Stimulated activated CD8-positive, alpha-beta memory T cell treated with anti-CD3 and anti-CD28 coated beads, Interleukin-15, amount 100 ng/mL, for 48 hours (primary cell): ENCODE measurements at places on chromosomes 1 and 21.

- DNase-seq, result no peak
Measured at GRCh38 chr1:160416369-160416768, 16.0 kb downstream of the VANGL2 start.

DNA sequence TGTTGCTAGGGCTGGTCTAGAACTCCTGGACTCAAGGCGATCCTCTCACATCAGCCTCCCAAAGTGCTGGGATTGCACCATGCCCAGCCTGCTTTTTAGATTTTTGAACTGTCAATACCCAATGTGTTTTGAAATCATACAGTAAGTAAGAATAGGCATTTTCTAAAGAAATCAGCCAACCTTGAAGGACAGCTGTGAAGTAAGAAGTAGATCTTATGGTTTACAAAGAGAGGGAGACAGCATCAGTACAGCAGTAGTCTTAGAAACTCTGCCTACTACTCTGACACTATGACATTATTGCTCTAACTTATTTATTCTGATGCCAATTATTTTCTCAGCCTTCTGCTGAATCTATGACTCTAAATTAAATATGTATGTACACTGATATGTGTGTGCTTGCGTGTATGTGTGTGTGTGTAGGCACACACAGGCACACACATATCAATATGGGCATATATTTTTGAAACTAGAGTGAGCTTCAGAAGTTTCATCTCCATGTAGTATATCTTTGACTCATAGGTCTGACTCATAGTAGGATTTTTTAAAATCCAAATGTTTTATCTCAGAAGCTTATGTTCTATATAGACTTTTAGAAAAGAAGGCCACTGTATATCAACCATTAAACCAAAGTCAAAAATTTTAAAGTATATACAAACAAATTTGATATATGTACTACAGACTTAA, 140.4 kb downstream of the COL24A1 start:
- DNase-seq, result no peak

GRCh38 chr1:111483166-111483565, 9.4 kb downstream of the C1orf162 start:
- no peak for DNase-seq

GRCh38 chr21:45637883-45638282, 5.6 kb upstream of the PCBP3 start:
- DNase-seq, result no peak
